ENCODE measurements at places on chromosomes 7 and 10. TPM values are rescaled to one million over a fixed set of nuclear protein-coding genes. Genes with fewer than 3 reads are reported as not detected.

BTRC gene
- total RNA-seq = 14.3 TPM

COL28A1 gene
- total RNA-seq = 0.75 TPM

CFAP69 gene
- total RNA-seq = 3.6 TPM

UPK3BL2 gene
- 2.8 TPM for total RNA-seq

ACTL6B gene
- total RNA-seq = not detected

GRCh38 chr7:6546498-6547251 lies 4.6 kb downstream of the GRID2IP start:
- peaks cover 2% of the 10 kb centered on the region for H3K27me3 ChIP-seq
- H3K4me1 ChIP-seq = no peaks in the 10 kb centered on the region
- no peak for DNase-seq
- no peak overlapping the region for H3K4me3 ChIP-seq
- H3K27ac ChIP-seq = no peak overlapping the region

GRCh38 chr7:158560386-158560785 lies 27.2 kb downstream of the PTPRN2 start:
- no peak for DNase-seq
- H3K27ac ChIP-seq = no peak overlapping the region
- no peak overlapping the region for H3K4me3 ChIP-seq
- no peaks in the 10 kb centered on the region for H3K4me1 ChIP-seq
- no peaks in the 10 kb centered on the region for H3K36me3 ChIP-seq
- peaks cover 10% of the 10 kb centered on the region for H3K27me3 ChIP-seq

- no peak for DNase-seq
- H3K4me3 ChIP-seq = no peak overlapping the region
- no peaks in the 10 kb centered on the region for H3K27me3 ChIP-seq
- H3K4me1 ChIP-seq = no peaks in the 10 kb centered on the region
Observed at GRCh38 chr10:58048936-58049335, 218.8 kb downstream of the IPMK start.

GRCh38 chr7:24637706-24638105 lies 64.5 kb downstream of the PALS2 start:
- H3K36me3 ChIP-seq = no peaks in the 10 kb centered on the region
- no peaks in the 10 kb centered on the region for H3K27me3 ChIP-seq
- DNase-seq = no peak
- H3K27ac ChIP-seq = no peak overlapping the region

GRCh38 chr10:58544135-58544534 lies 31.5 kb downstream of the BICC1 start:
- peak; percentile 43 for DNase-seq
- no peak overlapping the region for H3K4me3 ChIP-seq
- no peaks in the 10 kb centered on the region for H3K36me3 ChIP-seq
- no peak overlapping the region for H3K27ac ChIP-seq
- no peaks in the 10 kb centered on the region for H3K27me3 ChIP-seq

DNA sequence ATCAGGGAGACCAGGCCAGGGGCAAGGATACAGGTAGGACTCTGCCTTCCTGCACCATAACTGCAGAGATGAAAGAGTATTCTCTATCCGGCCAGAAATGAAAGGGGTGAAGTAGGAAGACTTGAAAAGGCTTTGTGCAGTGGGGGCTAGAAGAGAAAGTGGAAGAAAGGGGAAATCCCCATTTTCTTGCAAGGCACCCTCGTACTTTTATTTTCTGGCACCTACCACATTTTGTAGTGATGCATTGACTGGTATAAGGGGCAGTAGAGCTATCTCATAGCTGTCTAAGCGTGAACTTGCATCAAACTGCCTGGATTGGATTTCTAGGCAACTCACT lies 752 bp upstream of the CAMK2G start:
- no peaks in the 10 kb centered on the region for H3K27me3 ChIP-seq
- H3K36me3 ChIP-seq = peaks cover 23% of the 10 kb centered on the region
- peak overlapping the region; percentile 62 for H3K4me3 ChIP-seq
- peak overlapping the region; percentile 71 for H3K27ac ChIP-seq
- peaks cover 33% of the 10 kb centered on the region for H3K4me1 ChIP-seq
- no peak for DNase-seq

GRCh38 chr10:62699148-62699547 lies 105.4 kb upstream of the ADO start:
- no peaks in the 10 kb centered on the region for H3K27me3 ChIP-seq
- no peak overlapping the region for H3K4me3 ChIP-seq
- no peak overlapping the region for H3K27ac ChIP-seq
- no peaks in the 10 kb centered on the region for H3K36me3 ChIP-seq

DNA sequence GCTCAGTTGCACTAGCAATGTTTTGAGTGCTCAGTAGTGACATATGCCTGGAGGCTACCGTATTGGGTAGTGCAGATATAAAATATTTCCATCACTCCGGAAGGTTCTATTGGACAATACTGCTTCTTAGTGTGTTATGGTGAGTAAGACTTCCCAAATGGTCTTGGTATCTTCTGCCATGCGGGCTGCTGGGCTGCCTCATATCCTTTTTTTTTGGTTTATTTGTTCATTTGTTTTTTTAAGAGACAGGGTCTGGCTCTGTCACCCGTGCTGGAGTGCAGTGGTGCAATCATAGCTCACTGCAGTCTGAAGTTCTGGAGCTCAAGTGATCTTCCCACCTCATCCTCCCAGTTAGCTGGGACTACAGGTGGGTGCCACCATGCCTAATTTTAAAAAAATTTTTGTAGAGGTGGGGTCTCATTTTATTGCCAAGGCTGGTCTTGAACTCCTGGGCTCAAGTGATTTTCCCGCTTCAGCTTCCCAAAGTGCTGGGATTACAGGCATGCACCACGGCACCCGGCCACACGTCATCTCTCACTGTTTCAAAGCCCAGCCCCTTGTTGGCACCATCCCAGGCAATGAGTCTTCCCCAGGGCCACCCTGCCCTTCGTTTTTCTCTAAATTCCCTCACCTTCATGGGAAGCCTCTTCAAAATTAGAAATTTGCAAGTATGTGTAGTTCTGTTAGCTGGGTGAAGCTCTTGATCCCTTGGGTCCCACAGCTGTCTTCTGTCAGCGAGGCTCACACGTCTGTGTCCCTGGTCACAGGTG lies 111.0 kb upstream of the KLF14 start:
- H3K4me3 ChIP-seq = no peak overlapping the region
- no peak for DNase-seq
- H3K36me3 ChIP-seq = no peaks in the 10 kb centered on the region
- no peak overlapping the region for H3K27ac ChIP-seq
- H3K27me3 ChIP-seq = no peaks in the 10 kb centered on the region
- no peaks in the 10 kb centered on the region for H3K4me1 ChIP-seq

DNA sequence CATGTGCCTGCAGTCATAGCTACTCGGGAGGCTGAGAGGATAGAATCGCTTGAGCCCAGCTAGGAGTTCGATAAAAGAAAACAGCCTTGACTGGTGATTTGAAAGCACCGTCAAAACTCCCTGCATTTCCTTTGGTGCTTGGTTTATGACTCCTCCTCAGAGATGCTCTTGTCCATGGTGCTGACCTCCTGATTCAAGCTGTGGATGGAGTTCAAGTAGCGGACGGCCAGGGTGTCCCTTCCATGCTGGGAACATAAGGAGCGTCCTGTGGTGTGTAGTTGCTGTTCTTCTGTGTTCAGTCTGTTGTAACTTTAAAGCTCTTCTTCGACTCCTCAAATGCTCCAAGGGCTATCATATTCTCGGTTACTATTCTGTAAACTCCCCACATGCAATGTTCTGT lies 382.5 kb upstream of the KIAA1217 start:
- no peaks in the 10 kb centered on the region for H3K4me1 ChIP-seq
- DNase-seq = peak; percentile 72
- no peak overlapping the region for H3K4me3 ChIP-seq
- no peaks in the 10 kb centered on the region for H3K36me3 ChIP-seq
- no peaks in the 10 kb centered on the region for H3K27me3 ChIP-seq
- H3K27ac ChIP-seq = no peak overlapping the region

DNA sequence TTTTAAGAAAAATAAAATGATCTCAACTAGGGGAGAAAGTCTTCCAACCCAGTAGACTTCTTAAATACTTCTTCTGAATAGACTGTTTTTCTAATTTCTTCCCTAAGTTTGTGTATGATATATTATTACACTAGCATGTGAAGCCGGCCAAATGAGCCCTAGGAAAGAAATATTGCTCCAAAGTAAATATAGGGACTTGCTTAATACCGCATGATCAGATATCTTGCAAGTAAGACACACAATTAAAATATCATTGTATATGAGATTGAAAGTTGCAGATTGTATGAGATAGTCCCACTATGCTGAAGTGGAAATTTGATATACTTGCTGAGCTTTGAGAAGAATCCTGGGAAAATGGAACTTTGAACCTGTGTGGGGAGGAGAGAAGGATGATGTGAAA lies 225.7 kb downstream of the BAMBI start:
- H3K4me3 ChIP-seq = no peak overlapping the region
- H3K36me3 ChIP-seq = no peaks in the 10 kb centered on the region
- no peak for DNase-seq

GRCh38 chr7:67387851-67388250 lies 391.2 kb downstream of the TYW1 start:
- peaks cover 2% of the 10 kb centered on the region for H3K27me3 ChIP-seq
- H3K36me3 ChIP-seq = no peaks in the 10 kb centered on the region
- no peaks in the 10 kb centered on the region for H3K4me1 ChIP-seq
- no peak overlapping the region for H3K27ac ChIP-seq
- no peak overlapping the region for H3K4me3 ChIP-seq
- DNase-seq = no peak

DNA sequence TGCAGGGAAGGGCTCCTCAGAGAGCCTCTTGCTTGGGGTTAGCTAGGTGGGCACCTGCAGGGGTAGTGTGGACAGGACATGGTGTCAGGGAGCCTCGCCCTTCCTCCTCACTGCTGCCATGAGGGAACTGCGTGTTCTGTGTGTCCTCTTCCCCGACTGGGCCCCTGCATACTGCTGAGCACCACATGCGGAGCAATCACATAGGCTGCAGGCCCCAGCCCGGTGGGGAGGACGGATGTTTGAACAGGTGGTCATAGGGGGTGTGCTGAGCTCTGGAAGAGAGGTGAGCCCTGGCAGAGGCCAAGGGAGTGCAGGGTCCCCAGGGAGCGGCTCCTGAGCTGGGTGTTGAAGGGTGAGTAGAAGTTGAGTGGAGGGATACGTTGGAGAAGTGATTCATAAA lies 48.3 kb upstream of the ZMIZ2 start:
- no peak overlapping the region for H3K4me3 ChIP-seq
- no peak overlapping the region for H3K27ac ChIP-seq
- H3K36me3 ChIP-seq = peaks cover 72% of the 10 kb centered on the region
- DNase-seq = no peak
- no peaks in the 10 kb centered on the region for H3K27me3 ChIP-seq
- no peaks in the 10 kb centered on the region for H3K4me1 ChIP-seq

- no peaks in the 10 kb centered on the region for H3K27me3 ChIP-seq
- no peaks in the 10 kb centered on the region for H3K36me3 ChIP-seq
- H3K4me3 ChIP-seq = no peak overlapping the region
- no peak for DNase-seq
- no peaks in the 10 kb centered on the region for H3K4me1 ChIP-seq
- no peak overlapping the region for H3K27ac ChIP-seq
Observed at GRCh38 chr7:79478386-79478785, 24.9 kb upstream of the MAGI2 start.

GRCh38 chr10:26391701-26392695 lies 46.1 kb upstream of the APBB1IP start:
- H3K27ac ChIP-seq = no peak overlapping the region
- H3K4me3 ChIP-seq = no peak overlapping the region
- DNase-seq = no peak
- H3K36me3 ChIP-seq = no peaks in the 10 kb centered on the region
- no peaks in the 10 kb centered on the region for H3K4me1 ChIP-seq

GRCh38 chr10:96082153-96082552 lies 38.8 kb downstream of the CCNJ start:
- H3K27ac ChIP-seq = no peak overlapping the region
- no peaks in the 10 kb centered on the region for H3K4me1 ChIP-seq
- H3K4me3 ChIP-seq = no peak overlapping the region
- H3K36me3 ChIP-seq = no peaks in the 10 kb centered on the region

DNA sequence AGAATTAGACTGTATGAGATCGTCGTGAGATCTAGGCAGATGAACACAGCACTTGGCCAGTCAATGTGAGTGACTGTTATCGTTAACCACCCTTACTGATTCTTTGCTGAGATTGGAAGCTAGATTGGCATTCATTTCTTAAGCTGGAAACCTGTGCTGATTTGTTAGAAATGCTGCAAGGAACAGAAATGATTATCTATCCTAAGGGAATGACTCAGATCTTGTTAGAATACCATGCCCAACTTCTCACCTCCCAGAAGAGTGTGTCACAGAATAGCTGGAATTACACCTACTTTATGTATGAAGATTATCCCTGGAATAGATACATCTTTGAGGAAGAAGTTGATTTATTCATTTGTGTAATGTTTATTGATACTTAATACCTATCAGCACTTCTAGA lies 275.2 kb downstream of the AUTS2 start:
- H3K4me1 ChIP-seq = no peaks in the 10 kb centered on the region
- H3K36me3 ChIP-seq = no peaks in the 10 kb centered on the region
- DNase-seq = no peak
- no peaks in the 10 kb centered on the region for H3K27me3 ChIP-seq
- no peak overlapping the region for H3K4me3 ChIP-seq

DNA sequence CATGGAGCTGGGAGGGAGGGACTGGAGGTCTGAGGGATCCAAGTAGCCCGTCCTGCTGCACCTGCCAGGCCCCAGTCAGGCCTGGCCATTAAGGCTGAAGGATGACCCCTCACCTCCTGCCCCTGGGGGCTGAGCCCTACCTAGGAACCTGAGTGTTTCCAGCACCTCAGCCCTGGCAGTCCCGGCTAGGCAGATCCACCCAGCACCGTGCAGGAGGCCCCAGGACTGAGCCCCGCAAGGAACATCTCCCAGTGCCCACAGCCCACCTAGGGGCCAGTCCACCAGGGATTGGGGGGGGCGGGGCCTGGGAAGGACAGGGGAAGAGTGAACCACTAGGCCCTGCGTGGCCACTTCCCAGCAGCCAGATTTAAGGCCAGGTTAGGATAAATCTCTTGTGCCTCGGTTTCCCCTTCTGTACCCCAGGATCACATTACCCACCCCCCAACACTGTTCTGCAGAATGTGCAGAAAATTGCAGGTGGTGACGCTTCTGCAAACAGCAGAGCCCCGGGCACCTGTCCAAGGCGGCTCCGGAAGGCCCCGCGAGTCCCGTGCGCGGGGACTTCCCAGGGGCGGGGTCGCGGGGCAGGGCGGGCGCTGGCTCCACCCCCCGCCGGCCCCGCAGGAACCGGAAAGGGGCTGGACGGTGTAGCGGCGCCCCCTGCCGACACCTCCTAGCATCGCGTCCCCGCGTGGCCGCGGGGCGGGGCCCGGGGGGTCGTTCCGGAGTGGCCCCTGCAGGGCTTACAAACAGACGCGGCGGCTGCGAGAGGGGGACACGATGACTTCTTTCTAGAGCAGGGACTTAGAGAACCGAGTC lies 55.9 kb downstream of the PWWP2B start:
- H3K4me3 ChIP-seq = peak overlapping the region; percentile 15
- peaks cover 25% of the 10 kb centered on the region for H3K4me1 ChIP-seq
- no peak overlapping the region for H3K27ac ChIP-seq
- DNase-seq = peak; percentile 85
- H3K36me3 ChIP-seq = no peaks in the 10 kb centered on the region

DNA sequence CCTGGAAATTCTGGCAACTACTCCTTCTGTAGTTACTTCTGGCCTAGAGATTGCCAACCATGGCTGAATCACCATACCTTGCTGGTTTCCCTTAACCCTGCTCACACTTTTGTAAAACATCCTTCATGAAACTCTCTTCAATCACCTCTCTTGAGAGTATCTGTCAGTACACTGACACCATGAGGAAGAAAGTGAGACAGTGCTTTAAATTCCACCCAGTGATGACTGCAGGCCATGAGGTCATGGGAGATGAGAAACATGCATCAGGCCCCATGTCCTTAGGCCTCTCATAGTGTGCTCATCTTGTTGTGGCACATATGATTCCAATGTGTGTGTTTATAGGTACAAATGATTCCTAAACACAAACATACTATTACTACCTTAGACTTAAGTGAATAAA lies 24.6 kb upstream of the NAMPT start:
- no peak for DNase-seq
- H3K36me3 ChIP-seq = no peaks in the 10 kb centered on the region
- no peaks in the 10 kb centered on the region for H3K4me1 ChIP-seq
- H3K27ac ChIP-seq = no peak overlapping the region
- H3K27me3 ChIP-seq = no peaks in the 10 kb centered on the region

Data from muscle of leg (tissue), 16 donors.